Kidney capillary endothelial cell (primary cell): ENCODE measurements at places on chromosomes 4 and X.

- no peak for DNase-seq
Measured at GRCh38 chr4:174324725-174325124, 41.0 kb downstream of the CEP44 start.

DNA sequence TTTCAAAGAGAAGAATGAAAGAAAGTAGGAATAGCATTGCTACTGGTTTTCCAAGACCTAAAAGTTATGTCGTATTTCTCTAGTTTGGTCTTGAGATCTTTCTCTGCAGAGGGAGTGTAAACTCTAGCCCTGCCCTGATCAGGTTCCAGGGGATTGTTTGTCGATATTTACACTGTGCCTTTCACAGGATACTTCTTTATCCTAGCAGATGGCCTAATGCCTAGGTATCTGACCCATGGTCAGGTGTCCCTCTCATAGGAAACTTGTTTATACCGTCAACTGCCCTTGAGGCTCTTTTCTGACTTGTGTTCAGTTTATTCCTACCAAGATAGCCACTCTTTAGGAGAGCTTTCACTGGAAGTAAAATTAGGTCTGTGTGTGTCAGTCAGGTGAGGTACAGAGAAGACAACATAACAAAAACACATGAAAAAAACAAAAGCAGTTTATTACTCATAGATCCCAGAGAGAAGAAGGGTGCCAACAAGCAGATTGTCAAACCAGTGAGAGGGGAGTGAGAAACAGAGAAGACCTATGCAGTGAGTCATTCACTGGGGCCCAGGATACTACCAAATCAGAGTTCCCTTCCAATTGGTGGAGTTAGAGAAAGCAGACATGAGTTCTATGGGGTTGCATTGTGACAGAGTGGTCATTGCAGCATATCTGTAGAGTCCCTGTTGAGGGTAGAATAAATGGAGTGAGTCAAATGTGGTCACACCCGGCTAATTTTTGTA lies 40.6 kb upstream of the THOC2 start:
- DNase-seq, result no peak

GRCh38 chr4:42637867-42638266 lies 19.0 kb downstream of the ATP8A1 start:
- no peak for DNase-seq

DNA sequence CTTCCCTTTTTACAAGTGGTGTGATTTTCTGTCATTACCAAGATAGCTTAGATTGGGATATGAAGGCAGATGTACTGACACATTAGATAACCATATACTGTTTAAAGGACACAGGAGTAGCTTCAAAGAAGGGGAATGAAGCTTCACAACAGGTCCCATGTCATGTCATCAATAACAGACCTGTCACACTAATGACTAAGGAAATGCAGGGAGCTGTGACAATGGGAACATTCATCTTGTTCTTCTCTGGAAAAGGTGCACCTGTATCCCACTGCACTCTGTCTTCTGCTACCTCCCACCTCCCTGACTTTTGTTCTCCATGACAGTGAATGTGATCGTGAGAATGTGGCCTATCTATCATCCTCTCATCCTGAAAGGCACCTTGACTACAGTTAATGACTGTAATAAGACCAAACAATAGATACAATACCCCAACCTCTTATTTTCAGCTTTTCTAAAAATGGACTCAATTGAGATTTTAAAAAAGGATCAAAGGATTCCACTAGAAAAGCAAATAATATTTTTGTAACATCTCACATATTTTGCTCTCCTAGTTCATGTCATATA lies 472.5 kb downstream of the STPG2 start:
- no peak for DNase-seq

DNA sequence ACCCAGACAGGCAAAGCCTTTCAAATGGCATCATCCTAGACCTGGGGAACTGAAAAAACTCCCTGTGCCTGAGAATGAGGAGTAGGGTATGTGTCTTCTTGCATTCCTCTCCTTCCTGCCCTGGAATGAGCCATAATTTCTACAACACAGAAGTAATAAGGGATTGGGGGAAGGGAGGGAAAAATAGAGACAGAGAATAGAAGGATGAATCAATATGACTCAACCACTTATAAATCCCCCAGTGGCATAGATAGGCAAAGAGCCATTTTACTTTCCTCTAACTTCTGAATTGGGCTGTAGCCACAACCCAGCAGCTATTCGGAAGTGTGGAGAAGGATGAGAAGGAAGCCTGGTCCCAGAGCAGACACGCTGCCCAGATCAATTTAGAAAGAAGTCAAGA lies 99.9 kb downstream of the NHS start:
- DNase-seq, result no peak

GRCh38 chr4:125541836-125542385 lies 227.2 kb downstream of the FAT4 start:
- DNase-seq, result no peak

DNA sequence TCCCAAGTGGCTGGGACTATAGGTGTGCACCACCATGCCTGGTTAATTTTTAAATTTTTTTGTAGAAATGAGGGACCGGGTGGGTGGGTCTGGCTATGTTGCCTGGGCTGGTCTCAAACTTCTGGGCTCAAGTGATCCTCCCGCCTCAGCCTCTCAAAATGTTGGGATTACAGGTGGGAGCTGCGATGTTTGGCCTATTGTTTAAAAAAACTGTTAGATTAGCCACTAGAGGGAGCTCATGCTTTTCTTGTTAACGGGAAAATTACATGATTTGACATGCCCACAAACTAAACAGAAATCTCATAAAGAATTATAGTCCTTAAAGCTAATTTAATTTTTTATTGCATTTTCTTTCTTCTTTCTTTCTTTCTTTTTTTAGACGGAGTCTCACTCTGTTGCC lies 5.0 kb upstream of the SDAD1 start:
- DNase-seq, result peak; percentile 74

DNA sequence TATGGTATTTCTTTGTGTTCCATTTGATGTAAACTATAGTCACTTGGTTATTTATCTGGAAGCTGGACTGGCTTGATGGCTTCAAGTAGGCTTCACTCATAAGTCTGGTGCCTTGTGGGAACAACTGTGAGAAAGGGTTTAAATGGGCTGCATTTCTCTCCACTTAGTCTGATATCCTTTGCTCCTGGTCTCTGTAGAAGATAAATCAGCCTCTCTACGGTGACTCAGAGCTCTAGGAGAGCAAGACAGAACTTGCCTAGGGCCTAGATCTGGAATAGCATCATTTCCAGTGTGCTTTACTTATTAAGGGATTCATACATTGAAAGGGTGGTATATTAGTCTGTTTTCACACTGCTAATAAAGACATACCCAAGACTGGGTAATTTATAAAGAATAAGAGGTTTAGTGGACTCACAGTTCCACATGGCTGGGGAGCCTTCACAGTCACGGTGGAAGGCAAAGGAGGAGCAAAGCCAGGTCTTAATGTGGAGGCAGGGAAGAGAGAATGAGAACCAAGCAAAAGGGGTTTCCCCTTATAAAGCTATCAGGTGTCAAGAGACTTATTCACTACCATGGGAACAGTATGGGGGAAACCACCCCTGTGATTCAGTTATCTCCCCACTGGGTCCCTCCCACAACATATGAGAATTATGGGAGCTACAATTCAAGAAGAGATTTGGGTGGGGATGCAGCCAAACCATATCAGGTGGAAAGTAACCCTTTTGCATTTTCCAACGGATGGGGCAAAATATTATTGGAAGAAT lies 1746.4 kb upstream of the PCDH7 start:
- DNase-seq, result no peak

GRCh38 chr4:48683784-48684666 lies 96.1 kb downstream of the FRYL start:
- no peak for DNase-seq
